ENCODE measurements at places on chromosomes 6 and 20.
A peak's percentile ranks its signal among the peaks of the same experiment; 100 is the strongest.

DNA sequence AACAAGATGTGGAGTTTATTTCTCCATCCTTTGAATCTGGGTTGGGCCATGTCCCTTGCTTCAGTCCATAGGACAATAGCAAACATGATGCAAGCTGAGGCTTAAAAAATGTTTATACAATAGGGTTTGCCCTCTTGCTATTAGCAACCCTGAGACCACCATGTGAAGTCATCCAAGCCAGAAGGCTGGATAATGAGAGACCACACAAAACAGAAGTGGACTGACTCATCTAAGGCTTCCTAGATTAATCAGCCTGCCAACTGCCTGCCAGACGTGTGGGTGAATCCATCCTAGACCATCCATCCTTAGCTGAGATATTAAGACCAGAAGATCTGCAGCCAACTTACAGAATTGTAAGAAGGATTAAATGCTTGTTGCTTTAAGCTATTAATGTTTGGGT is 38.1 kb upstream of the ISM1 start:
- no peak for DNase-seq

GRCh38 chr6:164035900-164036485 is 621.5 kb downstream of the QKI start:
- DNase-seq = no peak

- DNase-seq = no peak
Measured at GRCh38 chr6:7604506-7604905, 14.5 kb downstream of the SNRNP48 start.

GRCh38 chr6:30163090-30163917 is at the start of gene TRIM15:
Gene TRIM15 (plus strand): TSS chr6:30163546. CDS start chr6:30163685, 139 bp downstream.
- DNase-seq = peak; percentile 30

GRCh38 chr20:61053889-61054288 is 198.2 kb upstream of the CDH4 start:
- DNase-seq = no peak

DNA sequence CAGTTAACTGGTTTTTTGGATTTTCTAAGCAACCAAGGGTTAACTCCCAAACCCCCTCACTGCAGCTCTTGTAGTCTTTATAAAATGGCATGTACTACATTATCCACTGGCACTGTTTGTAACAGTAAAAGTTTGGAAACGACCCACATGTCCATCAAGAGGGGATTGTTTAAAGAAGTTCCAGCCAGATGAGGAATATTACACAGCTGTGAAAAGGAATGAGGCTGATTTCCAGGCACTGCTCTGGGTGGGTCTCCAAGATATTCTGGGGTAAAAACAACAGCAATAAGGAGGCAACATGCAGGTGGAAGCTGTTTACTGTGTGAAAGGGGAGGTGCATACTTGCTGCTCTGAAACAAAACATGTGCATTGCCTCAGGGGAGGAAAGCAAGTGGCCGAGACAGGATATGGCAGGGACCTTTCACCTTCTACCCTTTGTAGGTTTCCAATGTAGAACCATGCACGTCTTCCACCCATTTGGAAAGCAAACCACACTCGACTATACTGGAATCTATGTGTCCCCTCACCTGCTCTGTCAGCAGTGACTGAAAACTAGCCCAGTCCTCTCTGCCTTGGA is 51.9 kb downstream of the GRM4 start:
- no peak for DNase-seq

GRCh38 chr6:3135668-3136291 is 17.3 kb downstream of the BPHL start:
- DNase-seq = no peak

GRCh38 chr20:63704749-63705117 is 3.0 kb downstream of the ARFRP1 start:
- no peak for DNase-seq

Measured in WTC11 (cell line).